A549 (cell line): ENCODE measurements at places on chromosomes 4 and X.
A peak's percentile ranks its signal among the peaks of the same experiment; 100 is the strongest.

DNA sequence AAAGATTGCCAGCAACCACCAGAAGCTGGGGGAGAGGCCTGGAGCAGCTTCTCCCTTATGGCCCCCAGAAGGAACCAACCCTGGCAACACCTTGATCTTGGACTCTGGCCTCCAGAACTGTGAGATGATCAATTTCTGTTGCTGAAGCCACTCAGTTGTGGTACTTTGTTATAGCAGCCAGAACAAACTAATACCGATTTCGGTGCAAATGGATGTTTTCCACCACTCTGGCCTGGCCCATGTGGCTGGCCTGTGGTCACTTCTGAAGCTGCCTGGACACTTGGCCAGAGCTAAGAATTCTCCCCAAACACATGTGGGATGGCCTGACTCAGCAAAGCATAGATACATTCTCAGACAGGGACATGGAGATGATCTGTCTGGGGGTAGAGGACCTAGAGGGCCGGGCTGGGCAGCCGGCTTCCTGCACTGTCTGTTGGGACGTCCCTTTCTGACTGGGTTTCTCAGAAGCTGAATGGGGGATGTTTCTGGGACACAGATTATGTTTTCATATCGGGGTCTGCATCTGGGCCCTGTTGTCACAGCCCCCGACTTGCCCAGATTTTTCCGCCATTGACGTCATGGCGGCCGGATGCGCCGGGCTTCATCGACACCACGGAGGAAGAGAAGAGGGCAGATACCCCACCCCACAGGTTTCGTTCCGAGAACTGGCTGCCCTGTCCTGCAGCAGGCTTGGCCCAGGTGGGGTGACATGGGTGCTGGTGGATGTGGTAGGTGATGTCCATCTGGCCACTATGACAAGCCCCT lies 4.1 kb downstream of the FOXP3 start:
- DNase-seq: no peak

GRCh38 chr4:40289366-40290188 lies 45.6 kb upstream of the CHRNA9 start:
- no peak for DNase-seq

GRCh38 chrX:18883234-18883960 lies 100.5 kb downstream of the PHKA2 start:
- DNase-seq: peak; percentile 56

DNA sequence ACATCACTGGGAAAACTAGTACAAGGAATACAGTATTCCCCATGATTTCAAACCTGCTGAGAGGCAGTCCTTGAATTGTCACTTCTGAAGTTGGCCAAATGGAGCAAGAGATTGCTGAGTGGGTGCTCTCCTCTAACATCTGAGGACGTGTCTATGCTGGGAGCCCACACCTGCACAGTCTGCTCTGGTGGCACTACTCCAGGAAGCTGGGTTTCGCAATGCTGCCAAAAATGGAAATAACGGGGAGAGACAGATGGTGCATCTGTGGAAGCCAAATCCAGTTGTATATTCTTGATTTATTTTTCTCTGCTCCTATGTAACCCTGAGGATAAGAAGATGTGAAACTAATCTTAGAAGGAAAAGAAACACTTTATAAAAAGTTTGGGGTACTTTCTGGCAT lies 240.1 kb upstream of the CTSO start:
- DNase-seq: no peak

- no peak for DNase-seq
These were observed 54.4 kb upstream of the MND1 start for GRCh38 chr4:153290134-153290533.

GRCh38 chrX:20056704-20057103 lies 60.0 kb downstream of the MAP7D2 start:
- DNase-seq: no peak

DNA sequence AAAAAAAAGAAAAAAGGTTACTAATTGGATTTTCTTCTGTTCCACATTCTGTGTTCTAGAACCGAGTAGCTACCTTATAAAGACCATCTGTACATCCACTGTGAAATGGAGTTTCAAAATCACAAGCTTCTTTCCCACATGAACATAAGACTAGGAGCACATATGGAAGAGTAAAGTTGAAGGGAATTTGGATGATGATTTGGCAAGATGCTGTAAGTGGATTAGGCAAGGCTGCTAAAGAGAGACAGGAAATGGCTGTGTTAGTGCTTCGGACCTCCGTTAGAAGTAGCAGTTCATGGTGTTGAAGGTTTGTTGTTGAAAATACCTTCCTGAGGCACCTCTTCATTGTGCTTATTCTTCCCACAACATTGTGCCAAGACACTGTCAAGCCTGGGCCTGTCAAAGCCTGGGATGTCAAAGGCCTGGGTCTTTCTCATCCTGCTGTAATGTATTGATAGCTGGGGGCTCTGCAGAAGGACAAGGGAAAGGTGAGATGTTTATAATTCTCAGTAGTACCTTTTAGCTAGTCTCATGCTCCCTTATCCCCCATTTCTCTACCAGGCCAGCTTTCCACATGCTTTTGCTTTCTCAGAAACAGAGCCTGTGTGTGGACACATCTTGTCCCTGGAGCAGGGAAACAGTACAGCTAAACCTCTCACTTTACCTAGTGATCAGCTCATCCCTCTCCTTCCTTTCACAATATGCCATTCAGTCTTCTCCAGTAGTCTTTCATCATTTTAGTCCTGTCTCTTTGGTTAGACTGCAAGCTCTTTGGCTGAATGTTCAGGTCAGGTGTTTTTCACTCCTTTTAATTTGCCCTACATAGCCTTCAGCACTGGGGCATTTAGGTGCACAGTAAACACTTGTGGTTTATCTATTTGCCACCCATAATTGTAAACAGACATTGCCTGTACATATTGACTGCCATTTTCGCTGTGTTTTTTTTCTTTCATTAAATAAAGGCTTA lies 37.9 kb upstream of the CYP2U1 start:
- no peak for DNase-seq

- peak; percentile 29 for DNase-seq
These were observed 147.7 kb downstream of the GASK1B start for GRCh38 chr4:158025131-158025530.

DNA sequence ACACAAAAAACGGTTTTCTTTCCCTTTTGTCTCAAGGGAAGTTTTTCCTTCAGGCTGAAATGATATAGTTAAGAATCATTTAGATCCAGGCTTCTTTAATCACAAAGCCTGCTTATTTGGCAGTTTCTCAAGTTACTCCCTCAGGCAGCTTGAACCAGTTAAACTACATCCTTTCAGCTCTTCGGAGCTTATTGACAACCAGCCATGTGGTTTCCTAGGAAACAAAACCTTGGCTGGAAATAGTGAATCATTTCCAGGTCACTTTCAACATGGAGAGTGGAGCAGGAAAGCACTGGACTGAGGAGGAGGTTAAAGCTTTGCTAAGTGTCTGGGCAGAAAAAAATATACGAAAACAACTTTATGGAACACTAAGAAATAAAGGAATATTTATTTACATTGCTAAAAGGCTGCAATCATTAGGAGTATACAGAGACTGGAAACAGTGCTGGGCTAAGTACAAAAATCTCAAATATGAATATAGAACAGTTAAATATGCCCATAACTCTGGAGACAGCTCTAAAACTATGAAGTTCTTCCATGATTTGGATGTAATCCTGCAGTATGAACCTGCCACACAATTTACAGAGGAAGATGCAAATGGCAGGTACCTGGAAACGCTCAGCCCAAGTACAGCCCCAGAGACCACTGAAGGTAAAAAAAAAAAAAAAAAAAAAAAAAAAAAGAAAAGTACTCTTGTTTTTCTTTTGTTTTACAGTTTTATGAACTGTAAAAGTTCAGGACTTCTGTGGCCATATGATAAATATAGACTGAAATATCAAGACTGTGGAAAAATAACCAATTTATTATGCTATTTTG lies 23.2 kb upstream of the AASDH start:
- DNase-seq: peak; percentile 47

DNA sequence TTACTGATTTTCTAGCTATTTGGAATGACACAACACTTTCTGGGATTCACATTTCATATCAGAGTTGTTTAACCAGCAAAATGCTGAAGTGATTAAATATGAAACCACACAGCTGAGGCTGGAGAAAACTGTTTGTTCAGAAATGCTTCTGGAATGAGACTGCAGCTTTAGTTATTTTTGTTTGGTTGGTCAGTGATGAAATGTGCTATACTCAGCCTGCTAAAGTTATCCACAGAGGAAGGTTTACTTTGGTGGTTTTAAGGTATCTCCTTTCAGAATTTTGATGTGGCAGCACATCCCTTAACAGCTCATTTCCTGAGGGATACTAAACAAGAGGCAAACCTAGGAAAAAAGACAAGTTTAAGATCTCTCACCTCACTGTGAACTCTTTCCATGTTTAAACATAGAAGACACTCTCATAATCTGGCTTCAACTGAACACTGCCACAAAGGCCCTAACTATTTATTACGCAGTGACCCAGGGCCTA lies 106.6 kb upstream of the PDE5A start:
- DNase-seq: peak; percentile 18

- no peak for DNase-seq
These were observed 289.1 kb upstream of the CLNK start for GRCh38 chr4:10973686-10974085.

GRCh38 chr4:89054627-89055026 lies 2.4 kb downstream of the FAM13A start:
- DNase-seq: no peak

DNA sequence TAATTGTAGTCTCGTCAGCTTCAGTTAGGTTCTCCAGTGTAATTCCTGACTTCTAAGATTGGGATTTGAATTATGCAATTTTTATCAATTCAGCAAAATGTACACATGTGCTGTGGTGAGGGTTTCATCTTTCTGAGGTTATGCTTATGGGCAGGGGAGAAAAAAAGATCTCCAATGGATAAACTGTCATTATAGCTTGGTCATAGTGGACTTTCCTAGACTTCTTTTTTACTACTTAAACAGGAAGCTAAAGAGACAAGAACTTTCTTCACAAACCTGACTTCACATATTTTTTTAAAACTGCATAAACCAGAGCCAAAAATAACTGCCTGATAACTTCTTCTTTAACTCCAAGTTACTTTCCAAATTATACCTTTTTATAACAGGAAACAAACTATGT lies 21.7 kb upstream of the SPP1 start:
- no peak for DNase-seq

- no peak for DNase-seq
These were observed 80.1 kb downstream of the RCHY1 start for GRCh38 chr4:75434105-75434504.

GRCh38 chrX:7218321-7219152 lies 70.6 kb upstream of the PUDP start:
- no peak for DNase-seq

- no peak for DNase-seq
These were observed 121.2 kb upstream of the PDLIM3 start for GRCh38 chr4:185656467-185656931.

DNA sequence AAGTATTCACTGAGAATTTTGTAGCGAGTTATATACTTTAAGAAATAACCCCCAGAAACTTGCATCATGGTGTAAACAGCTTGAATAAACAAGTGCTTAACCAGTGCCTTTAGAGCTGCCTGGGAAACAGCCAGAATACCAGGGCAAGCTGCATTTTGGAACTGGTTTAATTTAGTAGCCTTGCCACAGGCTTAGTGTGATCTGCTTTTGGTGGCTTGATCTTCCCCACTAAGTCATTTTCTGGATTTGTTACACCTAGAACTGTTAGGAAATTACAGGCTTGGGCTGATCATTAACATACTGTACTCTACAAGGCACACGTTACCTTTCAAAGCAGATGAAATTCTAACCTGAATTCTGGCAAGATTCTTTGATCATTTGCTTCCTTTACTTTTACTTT lies 35.4 kb downstream of the NPNT start:
- DNase-seq: no peak

DNA sequence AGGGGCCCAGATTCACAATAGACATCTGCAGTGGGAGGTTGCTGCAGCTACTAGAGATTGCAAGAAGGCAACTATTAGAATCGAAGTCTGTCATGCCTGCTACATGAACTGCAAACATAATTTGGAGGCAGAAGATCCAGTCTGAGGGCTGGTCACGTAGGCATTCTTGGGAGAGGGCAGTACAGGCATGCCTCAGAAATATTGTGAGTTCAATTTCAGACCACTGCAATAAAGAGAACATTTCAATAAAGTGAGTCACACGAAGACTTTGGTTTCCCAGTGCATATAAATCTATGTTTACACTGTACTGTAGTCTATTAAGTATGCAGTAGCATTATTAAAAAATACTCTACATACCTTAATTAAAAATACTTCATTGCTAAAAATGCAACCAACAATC lies 585.8 kb upstream of the FAT1 start:
- no peak for DNase-seq

- no peak for DNase-seq
These were observed 215.8 kb upstream of the LEF1 start for GRCh38 chr4:108384544-108384943.

GRCh38 chr4:175127314-175127713 lies 209.2 kb downstream of the ADAM29 start:
- DNase-seq: no peak

DNA sequence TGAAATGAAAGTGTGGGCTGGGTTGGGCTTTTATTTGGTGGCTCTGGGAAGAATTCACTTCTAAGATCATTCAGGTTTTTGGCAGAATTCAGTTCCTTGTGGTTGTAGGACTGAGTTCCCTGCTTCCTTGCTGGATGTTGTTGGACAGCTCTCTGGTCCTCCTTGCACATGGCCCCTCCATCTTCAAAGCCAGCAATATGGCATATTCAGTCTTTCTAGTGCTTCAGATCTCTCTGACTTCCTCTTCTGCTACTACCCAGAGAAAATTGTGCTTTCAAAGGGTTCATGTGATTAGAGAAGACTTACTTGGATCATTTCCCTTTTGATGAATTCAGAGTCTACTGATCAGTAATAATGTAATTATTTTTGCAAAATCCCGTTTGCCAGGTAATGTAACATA lies 12.8 kb upstream of the IGFBP7 start:
- DNase-seq: no peak

DNA sequence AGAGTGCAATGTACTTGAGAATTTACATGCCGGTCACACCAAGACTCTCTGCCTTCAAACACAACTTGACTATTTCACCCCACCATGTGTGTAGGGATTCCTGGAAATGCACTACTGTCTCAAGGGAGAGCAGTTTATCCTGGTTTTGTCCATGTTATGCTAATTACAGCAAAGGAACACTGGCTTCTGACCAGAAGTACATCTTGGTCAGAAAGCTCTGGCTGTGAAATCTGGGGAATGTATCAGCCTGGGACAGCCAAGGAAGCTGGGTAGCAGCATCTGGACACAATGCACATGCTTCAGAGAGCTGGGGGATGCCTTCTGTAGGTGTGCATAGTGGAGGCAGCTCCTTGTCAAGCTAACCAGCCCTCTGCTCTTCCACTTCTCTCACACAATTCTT lies 1432.6 kb upstream of the TENM3 start:
- no peak for DNase-seq

GRCh38 chrX:57985951-57986350 lies 75.7 kb upstream of the ZXDA start:
- no peak for DNase-seq

- no peak for DNase-seq
These were observed 661.5 kb upstream of the FRG1 start for GRCh38 chr4:189279188-189279587.

GRCh38 chr4:102402223-102402622 lies 56.9 kb upstream of the SLC39A8 start:
- DNase-seq: no peak

DNA sequence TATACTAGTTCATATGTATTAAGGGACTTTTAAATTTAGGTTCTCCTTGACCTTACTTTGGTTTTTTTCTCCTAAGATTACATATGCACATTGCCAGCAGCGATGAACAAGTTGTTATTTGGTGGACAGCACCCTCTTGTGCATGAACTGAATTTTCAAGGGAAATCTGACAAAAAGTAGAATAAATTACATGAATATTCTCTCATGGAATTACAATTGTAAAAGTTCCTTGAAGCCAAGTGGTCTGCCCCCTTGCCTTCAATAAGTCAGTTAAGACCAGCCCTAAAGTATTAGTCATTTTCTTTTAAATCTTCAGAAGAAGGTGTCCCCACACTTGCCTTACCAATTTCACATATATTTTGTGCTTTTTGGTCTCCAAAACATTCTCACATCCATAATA lies 30.7 kb upstream of the SMARCA5 start:
- peak; percentile 9 for DNase-seq
